ENCODE measurements at places on chromosomes 7 and 10. TPM values are rescaled to one million over a fixed set of nuclear protein-coding genes. Genes with fewer than 3 reads are reported as not detected.

- DNase-seq, result no peak
These were observed 34.8 kb downstream of the SGCE start for GRCh38 chr7:94621120-94621519.

DNA sequence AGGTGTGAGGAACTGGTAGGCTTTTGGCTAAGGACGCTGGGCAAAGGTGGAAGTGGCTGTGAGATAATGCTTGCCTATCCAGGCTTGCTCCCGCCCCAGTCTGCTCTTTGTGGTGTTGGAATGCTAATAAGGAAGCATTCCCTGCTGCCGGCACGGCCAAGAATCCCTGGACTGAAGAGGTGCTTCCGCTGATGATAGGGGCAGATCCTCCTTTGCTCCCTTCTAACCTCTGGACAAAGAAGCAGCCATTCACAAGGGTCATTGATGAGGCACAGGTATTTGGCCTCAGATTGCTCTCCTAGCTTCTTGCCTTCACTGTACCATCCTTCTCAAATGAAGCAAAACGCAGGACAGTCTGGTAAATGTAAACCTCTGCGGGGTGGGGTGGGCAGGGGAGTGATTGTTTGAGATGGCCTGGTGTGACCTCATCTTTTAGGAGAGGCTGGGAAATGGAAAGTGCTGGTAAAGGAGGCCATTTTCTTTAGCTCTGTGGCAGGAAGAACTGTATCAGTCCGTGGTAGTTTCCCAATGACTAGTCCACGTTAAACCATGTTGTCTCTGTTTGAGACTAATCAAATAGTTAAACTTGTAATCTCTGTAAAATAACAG, 1.7 kb downstream of the PGAM1 start:
- DNase-seq, result peak; percentile 42

DNA sequence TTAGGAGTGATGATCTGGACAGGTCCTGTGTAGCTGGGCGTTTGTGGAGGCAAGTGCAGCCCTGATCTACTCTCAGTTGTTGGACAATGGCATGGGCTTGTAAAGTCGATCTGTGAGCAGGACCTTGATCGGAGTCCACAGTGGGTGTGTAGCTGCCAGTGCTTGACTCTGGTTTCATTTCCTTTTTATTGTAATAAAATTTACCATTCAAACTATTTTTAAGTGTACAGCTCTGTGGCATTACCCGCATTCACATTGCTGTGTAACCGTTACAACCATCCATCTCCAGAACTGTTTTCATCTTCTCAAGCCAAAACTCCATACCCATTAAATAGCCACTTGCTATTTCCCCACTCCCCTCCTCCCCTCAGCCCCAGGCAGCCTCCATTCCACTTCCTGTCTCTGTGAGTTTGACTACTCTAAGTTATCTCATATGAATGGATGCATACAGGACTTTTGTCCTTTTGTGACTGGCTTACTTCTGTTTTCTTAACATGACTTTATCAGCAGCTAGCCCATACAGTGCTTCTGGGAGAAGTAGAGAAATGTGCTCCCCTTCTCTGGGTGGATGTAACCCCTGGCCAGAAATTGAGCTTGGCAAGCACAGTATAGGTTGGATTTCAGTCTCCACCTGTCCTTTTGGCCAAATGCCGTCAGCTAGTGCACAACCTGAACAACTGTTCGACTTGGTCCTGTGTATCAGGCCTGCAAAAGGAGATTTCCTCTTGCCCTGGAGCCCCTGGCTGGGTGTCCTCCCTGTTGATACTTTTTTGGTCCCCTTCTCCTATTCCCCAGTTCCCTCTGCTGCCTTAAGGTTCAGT, 180.0 kb downstream of the LRMDA start:
- DNase-seq, result no peak

TRAPPC14 gene
- 24.0 TPM for total RNA-seq

MPLKIP gene
- total RNA-seq, result 40.5 TPM
